ENCODE measurements at places on chromosomes 2 and 18.

DNA sequence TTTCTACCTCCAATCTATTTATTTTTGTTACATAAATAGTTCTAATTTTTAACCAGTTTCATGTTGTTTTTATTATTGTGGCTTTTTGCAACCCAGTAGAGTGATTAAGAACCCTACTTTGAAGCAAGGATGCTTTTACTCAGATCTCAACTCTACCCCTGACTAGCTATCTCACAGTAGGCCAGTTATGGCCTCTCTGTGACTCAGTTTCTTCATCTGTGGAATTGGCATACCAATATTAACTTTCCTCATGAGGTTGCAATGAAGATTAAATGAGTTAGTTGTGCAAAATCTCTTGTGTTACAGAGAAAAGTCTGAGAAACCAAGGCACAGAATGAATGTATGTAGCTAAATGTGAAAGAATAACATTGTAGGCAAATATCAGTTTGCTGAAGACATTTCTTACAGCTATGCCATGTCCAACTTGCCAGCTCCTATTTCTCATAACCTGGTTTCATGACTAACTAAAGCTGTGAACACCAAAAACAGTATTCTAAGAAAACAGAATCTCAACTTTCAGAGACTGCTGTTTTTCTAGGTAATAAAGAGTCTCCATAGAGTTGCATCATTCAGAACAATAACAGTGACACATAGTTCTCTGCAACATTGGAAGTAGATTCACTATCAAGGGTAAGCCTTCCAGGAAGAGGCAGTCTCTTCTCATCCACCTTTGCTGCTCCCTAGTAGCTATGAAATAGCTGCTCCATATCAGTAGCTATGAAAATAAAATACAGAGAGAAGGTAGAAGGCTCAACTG is 33.2 kb upstream of the CYTIP start:
- no peak for DNase-seq

DNA sequence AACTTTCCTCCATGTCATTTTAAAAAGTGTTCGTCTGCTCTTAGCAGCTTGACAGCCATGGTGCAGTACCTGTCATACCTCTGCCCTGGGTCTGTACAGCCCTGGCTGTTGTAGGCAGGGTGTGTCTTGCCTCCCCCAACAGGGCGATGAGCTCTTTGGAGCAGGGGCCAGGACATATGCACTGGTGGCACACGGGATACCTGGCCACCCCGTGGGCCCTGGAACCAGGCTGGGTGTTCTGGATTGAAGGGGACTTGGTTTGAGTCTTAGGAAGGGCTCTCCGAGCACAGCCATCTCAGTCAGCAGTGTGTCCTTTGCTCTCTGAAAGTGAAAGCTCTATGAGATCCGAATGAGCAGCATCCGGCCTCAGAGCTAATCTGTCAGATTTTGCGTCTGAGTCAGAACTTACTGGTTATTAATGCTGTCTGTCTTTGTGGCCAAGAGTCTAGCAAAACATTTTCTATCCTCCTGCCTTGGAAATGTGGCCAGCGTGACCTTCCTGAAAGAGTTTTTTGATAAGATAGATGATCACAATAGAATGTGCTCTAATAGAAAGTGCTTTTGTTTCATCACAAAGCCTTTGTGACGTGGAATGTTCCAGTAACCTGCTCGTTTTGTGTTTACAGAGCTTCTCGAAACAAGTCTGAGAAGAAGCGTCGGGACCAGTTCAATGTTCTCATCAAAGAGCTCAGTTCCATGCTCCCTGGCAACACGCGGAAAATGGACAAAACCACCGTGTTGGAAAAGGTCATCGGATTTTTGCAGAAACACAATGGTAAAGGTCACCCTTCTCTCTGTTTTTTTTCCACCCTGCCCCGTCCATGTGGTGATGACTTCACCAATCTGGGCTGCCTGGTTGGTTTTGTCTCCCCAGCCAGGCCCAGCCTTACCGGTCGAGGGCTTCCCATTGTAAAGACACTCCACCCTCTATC is 77.3 kb upstream of the RPL31 start:
- peak; percentile 87 for DNase-seq

GRCh38 chr18:67151366-67151765 is 365.2 kb downstream of the DSEL start:
- DNase-seq: no peak

DNA sequence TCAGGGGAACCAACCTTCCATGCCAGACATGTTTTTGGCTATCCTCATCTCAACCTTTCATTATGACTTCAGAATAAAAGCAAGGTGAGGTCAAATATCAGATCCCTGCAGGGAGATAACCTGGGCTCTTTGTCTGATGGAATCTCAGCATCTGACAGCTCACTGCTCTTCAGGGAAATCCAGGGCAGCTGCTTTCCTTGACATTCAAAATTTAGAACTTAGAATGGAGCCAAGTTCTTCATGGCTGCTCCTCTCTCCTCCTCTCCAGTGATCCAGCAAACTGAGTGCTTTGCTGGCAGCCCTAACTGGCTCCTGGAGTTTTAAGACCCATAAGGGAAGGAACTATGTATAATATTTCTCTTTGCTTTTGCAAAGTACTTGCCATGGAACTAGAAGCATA is 716.3 kb downstream of the TSN start:
- no peak for DNase-seq

- DNase-seq: no peak
These were observed 33.4 kb downstream of the USP14 start for GRCh38 chr18:191725-192124.

DNA sequence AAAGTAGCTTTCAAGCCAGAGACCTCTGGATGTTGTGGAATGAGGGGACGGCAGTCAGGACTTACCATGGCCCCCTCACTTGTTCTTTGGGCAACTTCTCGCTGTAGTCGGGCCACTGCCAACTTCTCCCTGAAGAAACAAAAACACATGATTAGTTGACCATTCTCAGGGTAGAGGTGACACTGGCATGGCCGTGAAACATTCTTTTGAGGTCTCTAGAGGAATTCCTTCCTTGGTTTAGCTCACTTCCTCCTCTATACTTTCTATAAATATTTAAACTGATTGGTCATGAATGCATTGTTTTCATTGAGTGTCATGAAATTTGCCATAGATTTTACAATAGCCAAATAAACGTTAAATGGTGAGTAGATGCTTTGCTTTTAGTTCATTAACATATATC is 354.6 kb downstream of the NCKAP5 start:
- DNase-seq: peak; percentile 47
